ENCODE measurements at places on chromosomes 11 and 22.

DNA sequence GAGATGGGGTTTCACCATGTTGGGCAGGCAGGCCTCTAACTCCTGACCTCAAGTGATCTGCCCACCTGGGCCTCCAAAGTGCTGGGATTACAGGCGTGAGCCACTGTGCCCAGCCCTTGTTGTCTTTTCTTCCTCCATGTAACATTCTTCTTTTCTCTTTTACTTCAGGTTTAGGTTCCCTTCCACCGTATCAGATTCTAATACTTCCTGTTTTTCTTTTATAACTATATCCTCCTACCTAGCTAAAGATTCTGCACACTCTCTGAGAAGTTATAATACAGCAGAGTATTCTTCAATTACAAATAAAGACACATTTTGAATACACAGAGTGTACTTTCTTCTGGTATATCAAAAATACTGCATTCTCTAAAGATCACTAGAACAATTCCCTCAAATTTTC, 33.2 kb upstream of the GAB2 start:
- no peak for DNase-seq

DNA sequence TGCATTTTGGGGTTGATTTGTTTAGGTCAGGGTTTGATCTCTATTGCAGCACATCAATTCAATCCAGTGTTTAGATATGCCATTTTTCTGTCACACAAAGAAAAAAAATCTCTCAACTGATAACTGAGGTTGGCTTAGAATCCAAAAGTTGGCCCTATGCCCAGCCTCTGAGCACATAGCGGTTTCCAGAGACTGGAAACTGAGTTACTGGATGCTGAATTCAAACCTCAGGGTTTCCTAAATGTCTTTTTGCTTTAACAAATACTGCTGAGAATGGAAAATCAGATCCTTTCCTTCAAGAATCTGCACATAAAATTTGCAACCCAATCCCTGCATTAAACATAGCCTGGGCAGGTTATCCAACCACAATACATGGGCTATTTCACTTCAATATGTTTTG, 4.0 kb downstream of the P4HA3 start:
- DNase-seq: no peak

DNA sequence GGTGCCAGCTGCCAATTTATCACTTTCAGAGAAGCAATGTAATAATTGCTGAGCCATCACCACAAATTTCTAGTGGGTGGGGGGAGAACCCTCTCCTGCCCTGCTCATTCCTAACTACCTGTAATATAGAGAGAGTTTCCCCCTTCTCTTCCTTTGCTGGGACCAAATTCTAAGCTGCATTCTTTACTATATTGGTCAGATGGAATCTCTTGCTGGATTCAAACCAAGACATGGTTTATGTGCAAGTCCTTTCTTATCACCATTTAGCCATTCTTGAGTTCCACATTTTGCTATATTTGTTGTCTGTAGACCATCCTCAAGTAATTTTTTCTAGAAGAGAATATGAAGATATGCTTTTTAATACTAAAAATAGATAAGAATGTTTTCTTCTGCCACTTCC, 452.1 kb downstream of the MN1 start:
- no peak for DNase-seq

- no peak for DNase-seq
Observed at GRCh38 chr22:36740716-36741115, 35.2 kb downstream of the IFT27 start.

- DNase-seq: no peak
Observed at GRCh38 chr11:29293825-29294224, 723.0 kb downstream of the KCNA4 start.

Data from CD4-positive, alpha-beta T cell (primary cell).